CD4-positive, alpha-beta T cell treated with Interleukin-10 for 1 hour (primary cell): ENCODE measurements at places on chromosomes 1 and 21.

- DNase-seq, result no peak
These were observed 7.0 kb downstream of the KRTCAP2 start for GRCh38 chr1:155166051-155166470.

- DNase-seq, result no peak
These were observed 21.7 kb upstream of the LAMC2 start for GRCh38 chr1:183164340-183164739.

- DNase-seq, result no peak
These were observed 20.5 kb upstream of the ERI3 start for GRCh38 chr1:44375547-44375946.

DNA sequence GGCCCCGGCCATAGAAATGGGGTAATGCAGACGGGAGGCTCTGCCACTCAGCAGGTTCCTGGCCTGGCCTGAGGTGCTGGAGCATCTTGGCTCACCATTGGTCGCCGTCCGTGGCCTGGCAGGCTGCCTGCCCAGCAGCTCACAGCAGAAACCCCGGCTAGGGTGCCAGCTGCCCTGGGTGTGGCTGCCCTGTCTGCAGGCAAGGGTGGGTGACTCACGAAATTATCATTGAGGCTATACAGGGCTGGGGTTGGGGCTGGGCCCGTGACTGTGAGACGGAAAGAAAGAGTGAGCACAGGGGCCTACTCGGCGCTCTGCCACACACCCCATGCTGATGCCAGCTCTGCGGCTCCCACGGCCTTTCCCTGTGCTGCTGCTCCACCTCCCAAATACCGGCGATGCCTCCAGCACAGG is 8.0 kb upstream of the PKP1 start:
- no peak for DNase-seq

- peak; percentile 83 for DNase-seq
These were observed at the start of gene PTPRC for GRCh38 chr1:198638894-198639635. PTPRC (plus strand) TSS chr1:198639040; CDS start chr1:198639269, 229 bp downstream.

DNA sequence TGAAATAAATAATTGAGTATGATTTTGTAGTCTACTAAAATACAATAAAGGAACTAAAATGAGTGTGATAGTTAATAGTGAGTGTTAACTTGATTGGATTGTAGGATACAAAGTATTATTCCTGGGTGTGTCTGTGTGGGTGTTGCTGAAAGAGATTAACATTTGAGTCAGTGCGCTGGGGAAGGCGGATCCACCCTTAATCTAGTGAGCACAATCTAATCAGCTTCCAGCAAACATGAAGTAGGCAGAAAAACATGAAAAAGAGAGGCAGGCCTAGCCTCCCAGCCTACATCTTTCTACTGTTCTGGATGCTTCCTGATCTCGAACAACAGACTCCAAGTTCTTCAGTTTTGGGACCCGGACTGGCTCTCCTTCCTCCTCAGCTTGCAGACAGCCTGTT is 1716.6 kb downstream of the MRPL39 start:
- DNase-seq, result no peak

GRCh38 chr1:220370041-220370700 is 97.9 kb upstream of the RAB3GAP2 start:
- DNase-seq, result no peak

GRCh38 chr1:31428436-31429221 is 15.6 kb downstream of the SERINC2 start:
- no peak for DNase-seq

GRCh38 chr1:118928739-118929554 is 59.2 kb downstream of the TBX15 start:
- DNase-seq, result no peak

DNA sequence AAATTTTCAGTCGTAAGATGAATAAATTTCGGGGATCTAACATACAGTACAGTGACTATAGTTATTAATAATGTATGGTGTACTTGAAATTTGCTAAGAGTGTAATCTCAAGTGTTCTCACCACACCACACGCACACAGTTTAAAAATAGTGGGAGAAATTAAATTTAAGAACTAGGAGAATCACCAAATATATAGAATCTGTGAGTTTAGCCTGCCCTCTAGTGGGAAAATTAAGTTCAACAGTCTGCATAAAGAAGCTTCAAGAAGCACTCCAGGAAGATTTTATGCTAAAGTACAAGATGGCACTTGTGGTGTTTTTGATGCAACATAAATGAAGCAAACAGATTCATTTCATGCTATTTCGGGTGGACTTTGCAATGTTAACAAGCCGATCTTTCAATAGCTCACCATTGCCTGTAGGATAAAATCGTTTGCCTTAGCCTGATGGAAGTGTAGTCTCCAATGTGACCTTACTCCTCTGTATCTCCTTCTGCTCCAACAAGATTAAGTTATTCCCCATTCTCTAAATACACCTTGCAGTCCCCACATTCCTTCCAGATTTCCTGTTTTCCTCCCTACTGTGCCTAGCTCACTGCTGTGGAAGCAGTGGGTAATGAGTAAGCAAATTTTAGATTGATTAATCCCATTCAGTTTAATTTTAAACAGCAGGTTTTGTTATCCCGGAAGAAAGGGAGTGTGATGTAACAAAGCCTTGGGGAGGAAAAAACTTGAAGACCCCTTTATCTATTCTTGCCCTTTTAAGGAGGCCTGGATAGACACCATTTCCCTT is 8.7 kb upstream of the PIK3C2B start:
- peak; percentile 84 for DNase-seq

DNA sequence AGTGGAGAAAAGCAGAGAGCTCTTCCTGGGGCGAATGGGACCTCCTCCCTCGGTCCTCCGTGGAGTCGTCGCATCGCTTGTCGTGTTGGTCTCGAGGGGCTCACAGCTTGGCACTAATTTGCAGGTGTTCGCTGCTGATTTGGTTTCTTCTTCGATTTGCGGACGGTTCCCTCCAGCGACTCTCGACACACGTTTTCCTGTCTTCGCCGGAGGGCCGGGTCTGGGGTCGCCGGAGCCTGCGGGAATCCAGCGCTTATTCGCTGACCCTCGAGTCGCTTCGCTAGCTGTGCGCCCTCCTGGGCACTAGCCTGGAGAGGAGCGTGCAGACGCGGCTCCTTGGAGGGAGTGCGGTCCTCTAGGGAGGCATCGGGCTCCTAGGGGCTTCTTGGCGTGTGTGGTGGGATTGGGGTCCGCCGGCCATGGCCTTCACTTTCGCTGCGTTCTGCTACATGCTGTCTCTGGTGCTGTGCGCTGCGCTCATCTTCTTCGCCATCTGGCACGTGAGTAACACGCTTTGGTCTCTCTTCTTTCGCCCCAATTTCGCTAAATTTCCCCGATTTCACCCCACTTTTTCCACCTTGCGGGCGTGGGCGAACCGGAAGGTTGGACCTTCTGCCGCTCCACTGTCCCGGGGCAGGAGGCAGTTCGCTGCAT is 766 bp downstream of the CNIH3 start:
- DNase-seq, result no peak

DNA sequence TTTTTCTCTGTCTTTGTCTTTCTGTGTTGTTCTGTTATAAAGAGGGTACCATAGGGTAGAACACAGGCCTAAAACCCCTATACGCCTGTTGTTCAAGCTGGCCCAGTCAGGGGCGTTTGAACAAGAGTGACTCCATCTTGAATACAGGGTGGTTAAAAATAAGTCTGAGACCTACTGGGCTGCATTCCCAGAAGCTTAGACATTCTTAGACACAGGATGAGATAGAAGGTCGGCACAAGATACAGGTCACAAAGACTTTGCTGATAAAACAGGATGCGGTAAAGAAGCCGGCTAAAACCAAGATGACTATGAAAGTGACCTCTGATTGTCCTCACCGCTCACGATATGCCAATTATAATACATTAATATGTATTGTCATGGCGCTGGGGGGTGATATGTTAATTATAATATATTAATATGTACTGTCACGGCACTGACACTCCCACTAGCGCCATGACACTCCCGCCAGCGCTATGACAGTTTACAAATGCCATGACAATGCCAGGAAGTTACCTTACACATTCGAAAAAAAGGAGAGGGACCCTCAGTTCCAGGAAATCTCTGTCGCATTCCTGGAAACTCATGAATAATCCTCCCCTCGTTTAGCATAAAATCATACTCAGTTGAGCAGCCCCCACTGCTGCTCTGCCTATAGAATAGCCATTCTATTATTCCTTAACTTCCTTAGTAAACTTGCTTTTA is 58.5 kb upstream of the KLHDC7A start:
- DNase-seq, result no peak

GRCh38 chr21:45680215-45680614 is 36.7 kb downstream of the PCBP3 start:
- DNase-seq, result no peak

GRCh38 chr1:163758977-163759670 is 437.4 kb downstream of the NUF2 start:
- DNase-seq, result no peak

DNA sequence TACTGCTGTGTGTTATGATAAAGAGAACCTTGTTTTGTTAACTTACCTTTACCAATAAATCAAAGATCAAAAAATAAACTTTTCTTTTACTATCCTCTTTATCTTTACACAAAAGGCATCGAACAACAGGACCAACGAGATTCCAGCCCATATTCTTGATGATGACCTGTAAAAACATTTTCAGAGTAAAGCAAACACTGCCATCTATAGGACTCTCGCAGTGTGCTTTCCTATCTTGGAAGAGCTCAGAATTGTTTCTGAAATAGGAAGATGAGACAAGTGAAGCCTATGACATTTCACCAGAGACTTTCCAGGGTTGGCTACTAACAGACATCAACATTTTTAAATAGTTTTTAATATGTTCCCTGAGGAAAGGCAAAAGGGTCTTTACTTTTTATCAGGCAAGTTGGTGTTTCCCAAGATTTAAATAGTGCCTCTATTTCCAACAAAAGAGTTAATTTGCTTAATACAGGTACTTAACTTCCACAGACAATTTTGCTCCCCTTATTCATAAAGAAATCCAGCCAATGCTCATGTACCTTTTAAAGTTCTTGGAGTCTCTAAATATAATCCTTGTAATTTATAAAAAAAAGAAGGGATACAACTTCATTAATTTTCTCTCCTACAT is 7.3 kb downstream of the GLMN start:
- peak; percentile 49 for DNase-seq

- peak; percentile 45 for DNase-seq
These were observed 1.0 kb downstream of the TRMT1L start for GRCh38 chr1:185155600-185156287.

- DNase-seq, result no peak
These were observed 12.2 kb downstream of the ATP1A4 start for GRCh38 chr1:160163615-160164014.

DNA sequence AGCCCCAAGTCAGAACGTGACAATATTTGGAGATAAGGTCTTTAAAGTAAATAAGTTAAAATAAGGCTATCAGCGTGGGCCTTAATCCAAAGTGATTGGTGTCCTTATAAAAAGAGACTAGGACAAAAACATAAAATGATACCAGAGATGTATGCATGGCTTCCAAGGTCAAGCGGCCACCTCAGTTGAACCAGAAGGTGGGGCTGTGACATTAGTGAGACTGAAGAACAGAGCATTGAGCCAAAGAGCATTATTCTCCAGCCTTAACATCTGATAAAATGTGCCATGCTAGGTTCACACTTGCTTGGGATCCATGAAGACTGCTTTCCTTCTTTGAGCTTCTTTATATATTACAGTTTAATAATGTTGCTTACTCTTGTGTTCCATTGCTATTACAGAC is 554.6 kb downstream of the PLA2G4A start:
- no peak for DNase-seq

DNA sequence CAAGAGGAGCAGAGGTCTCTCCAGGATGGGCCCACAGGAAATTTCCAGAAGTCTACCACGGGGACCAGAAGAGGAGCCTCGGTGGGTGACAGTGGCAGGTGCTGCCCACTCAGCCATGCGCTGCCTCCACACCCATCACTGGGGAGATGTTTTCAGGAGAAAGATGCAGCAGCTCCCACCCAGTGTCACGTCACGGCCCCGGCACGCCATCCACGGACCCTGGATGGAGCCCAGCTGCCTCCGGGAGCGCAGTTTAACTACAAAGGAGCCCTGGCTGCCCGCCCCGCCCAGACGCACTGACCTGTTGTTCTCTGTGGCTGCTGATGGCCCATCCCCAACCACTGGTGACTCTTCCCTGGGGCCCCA is 6.8 kb downstream of the TSPEAR start:
- DNase-seq, result no peak

- DNase-seq, result no peak
These were observed 1276.1 kb downstream of the KCNT2 start for GRCh38 chr1:195332102-195332501.

- no peak for DNase-seq
These were observed 56.1 kb upstream of the F3 start for GRCh38 chr1:94597701-94598100.

GRCh38 chr21:38299671-38300070 is 42.9 kb downstream of the KCNJ15 start:
- no peak for DNase-seq

DNA sequence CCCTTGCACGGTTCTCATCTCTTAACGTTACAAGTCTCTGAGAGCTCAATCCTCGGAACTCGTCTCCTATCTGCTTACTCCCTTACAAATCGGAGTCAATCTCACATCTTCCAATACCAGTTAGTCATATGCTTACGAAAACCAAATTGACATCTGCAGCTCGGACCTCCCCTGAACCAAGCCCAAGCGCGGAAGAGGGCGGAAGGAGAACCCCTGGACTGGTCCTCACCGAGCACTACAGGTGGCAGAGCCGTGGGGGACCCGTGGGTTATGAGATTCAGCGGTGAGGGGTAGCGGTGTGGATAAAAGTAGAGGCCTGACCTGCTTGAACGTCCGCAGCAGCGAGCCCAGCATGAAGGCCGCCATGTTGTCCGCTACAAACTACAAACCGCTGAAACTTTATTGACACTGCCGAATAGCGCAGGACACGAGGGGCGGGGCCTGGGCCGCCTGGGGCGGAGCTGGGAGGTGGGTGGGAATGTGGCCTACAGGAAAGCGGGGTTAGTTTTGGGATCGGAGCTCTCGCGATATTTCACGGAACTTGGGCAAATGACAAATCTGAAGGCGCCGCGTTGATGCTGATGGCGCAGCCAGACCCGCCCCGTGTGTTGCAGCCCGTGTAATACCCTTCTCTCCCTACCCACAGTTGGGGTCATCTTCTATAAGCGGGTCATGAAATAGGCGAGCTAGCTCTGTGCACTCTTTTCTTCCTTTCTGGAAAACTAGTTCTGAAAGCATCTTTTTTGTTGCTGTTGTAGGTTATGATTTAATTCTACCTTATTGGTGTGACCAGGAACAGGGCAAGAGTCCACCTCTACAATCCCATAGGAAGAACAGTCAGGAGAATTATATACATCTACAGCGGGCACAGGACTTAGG is at the start of gene MRPS14:
TSS of gene MRPS14 (minus strand) at position 383 of the 879 bp plus-strand sequence. CDS start at position 366, 17 bp downstream.
- DNase-seq, result peak; percentile 99

GRCh38 chr1:183804387-183804786 is 533 bp upstream of the RGL1 start:
- no peak for DNase-seq

GRCh38 chr1:217138799-217139466 is 415.7 kb upstream of the ESRRG start:
- DNase-seq, result no peak

DNA sequence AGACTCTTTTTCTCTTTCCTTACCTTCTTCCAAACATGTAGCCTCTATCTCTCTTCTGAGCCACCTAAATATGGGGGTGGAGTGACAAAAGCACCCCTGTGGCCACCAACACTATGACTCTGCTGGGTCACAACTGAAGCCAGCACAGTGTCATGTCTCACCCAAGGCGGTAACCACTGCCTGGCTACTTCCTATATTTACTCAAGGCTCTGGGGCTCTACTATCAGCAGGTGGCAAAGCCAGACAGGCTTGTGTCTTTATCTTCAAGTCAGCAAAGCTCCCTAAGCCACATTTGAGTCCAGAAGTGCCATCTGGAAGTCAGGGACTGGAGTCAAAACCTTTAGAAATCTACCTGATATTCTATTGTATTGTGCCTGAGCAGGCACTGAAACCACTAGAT is 1515.2 kb downstream of the PLA2G4A start:
- no peak for DNase-seq

GRCh38 chr1:7346600-7347570 is 424.2 kb upstream of the VAMP3 start:
- no peak for DNase-seq

- no peak for DNase-seq
These were observed 119.7 kb upstream of the WNT4 start for GRCh38 chr1:22262583-22262982.
